ENCODE measurements at places on chromosomes 4 and X. TPM values are rescaled to one million over a fixed set of nuclear protein-coding genes. Genes with fewer than 3 reads are reported as not detected.

Gene RADX
- total RNA-seq, result 0.12 TPM

Gene CFP
- 1.2 TPM for total RNA-seq

Gene USP9X
- 32.9 TPM for total RNA-seq

Gene EGFL6
- not detected for total RNA-seq

Gene TEX28
- not detected for total RNA-seq

Gene PDCL2
- not detected for total RNA-seq

Gene MAP9
- total RNA-seq, result 4.2 TPM
